Astrocyte of the cerebellum (primary cell): ENCODE measurements at places on chromosomes 6 and 20.

GRCh38 chr6:84798257-84798656 is 33.9 kb upstream of the TBX18 start:
- no peak for DNase-seq

DNA sequence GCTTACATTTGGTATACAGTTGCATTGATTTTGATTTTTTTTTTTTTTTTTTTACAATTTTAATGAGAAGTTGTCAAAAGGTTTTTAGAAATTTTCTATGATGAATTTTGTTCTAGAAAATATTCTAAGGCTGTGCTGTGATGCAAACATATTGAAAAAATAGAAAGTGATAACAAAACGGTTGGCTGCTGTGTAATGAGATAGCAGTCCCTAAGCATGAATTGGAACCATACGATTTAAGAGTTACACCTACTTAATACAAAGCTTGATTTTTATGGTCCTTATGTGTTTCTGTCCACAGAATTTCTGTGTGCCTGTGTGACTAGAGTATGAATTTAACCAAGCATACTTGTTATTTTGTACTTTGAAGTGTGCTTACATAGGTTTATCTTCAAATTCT is 12.1 kb downstream of the HIVEP1 start:
- no peak for DNase-seq

GRCh38 chr6:110357298-110357663 is 868 bp downstream of the METTL24 start:
- no peak for DNase-seq

GRCh38 chr6:167349631-167350274 is 24.9 kb downstream of the TTLL2 start:
- no peak for DNase-seq

DNA sequence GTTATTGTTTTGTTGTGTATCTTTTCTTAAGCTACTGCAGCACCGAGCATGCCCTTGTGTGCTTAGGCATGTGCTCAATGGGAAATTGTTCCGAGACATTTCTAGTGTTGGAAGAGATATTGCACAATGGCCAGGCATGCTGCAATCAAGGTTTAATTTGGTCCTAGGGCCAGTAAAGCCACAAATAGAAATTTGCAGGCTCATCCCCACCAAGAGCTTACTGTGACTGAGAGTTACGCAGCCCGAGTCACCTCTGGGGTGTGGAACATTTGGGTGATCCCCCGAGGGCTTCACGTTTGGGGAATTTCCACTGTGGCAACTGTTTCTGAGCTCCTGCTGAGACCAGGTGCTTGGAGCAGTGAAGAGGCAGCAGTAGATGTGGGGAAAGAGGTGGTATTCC is 65.8 kb downstream of the ADTRP start:
- no peak for DNase-seq

DNA sequence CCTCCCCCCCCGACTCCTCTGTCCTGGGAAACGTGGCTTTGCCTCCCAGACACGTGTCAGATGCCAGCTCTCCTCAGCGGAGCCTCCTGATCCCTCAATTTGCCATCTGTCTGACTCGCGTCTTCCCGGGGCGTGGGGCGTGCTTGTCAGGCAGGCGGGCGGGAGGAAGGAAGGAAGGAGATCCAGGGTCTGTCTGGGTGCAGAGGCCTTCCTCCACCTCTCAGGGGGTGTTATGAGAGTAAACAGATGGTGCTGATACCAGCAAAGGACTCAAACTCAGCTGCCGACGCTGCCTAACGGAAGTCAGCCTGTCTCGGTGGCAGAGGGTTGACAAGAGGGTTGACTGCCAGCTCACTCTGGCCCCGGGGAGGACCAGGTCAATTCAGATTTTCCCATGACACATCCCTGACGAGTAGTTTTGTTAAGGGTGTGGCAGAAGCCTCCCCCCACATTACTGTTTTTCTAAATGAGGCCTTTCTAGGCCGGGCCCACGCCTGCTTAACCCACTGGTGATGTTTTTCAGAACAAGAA is 17.0 kb downstream of the UQCC2 start:
- DNase-seq = no peak

DNA sequence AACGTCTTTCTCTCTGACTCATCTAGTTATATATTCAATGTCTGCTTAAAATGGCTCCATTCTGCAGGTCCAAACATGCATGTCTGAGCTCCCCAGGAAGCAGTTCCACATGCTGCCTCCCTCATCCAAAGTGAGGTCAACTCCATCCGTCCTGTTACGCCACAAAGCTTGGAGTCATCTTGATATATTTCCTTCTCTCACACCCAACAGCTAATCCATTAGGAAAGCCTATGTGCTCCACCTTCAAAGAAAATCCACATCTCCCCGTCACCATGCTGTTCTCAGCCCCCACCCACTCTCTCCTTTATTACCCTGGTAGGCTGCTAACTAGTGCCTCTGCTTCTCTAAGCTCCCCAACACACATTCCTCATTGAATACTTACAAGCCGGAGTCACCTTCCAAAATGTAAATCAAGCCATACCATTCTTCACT is 130.2 kb upstream of the SYNDIG1 start:
- DNase-seq = no peak

- DNase-seq = no peak
Observed at GRCh38 chr20:43355610-43356009, 102.1 kb upstream of the SRSF6 start.

- DNase-seq = no peak
Observed at GRCh38 chr20:50590348-50590664, 80.1 kb downstream of the PTPN1 start.

DNA sequence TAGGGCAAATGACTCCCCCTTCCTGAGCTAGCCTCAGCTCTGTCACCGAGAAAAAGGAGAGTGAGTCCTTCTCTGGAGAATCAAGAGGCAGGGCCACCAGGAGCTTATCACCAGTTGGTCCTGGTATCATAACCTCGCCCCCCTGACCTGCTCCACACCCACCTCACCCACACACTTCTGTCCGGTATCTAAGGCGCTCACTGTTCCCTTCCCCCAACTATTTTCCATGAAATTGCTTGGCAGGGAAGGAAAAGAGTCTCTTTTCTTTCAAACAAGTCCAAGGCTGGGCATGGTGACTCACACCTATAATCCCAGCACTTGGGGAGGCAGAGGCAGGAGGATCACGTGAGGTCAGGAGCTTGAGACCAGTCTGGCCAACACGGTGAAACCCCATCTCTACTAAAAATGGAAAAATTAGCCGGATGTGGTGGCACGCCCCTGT is 77.6 kb downstream of the ZMYND8 start:
- DNase-seq = no peak

GRCh38 chr6:134356405-134356804 is 38.5 kb upstream of the SGK1 start:
- no peak for DNase-seq

GRCh38 chr6:158999154-158999665 is 792 bp downstream of the RSPH3 start:
- DNase-seq = no peak

GRCh38 chr6:139539852-139540251 is 165.4 kb upstream of the CITED2 start:
- peak; percentile 76 for DNase-seq

DNA sequence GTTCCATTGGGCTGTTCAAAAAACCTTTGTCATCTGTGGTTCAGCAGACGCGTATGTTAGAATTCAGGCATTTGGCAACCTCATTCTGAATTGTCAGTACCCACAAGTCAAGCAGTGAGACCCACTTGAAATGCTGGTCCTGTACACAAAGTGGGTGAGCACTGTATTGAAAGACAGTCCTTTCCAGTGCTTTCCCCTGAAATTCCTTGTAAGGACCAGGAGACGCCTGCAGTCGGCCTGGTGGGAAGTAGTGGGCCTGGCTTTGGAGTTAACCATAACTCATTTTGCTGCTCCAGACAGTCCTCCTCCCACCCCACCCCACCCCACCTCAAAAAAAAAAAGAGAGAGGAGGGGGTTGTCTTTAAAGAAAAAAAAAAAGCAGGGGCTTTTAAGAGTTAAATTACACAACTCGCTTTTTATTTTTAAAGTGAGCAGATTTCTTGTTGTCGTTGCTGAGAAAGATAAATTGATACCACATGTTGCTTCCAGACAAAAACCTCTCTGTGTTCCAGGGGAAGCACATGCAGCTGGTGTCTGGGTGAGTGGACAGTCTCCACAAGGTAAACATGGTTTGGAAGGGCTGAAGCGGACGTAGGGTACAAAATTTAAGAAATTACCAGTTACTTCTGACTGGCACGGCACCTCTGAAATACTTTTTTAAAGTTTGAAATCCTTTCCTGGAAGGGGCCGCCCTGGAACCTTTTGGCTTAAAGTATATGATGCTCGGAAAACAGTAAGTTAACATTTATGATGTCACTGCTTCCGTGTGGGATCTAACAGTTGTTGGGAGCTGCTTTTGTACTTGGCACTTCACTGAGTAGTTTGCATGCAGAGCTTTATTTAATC is 95.3 kb downstream of the FOXO3 start:
- DNase-seq = peak; percentile 48

- DNase-seq = no peak
Observed at GRCh38 chr6:154247119-154247861, 109.3 kb downstream of the IPCEF1 start.
